ENCODE measurements at places on chromosomes 4 and X.
A peak's percentile ranks its signal among the peaks of the same experiment; 100 is the strongest.

DNA sequence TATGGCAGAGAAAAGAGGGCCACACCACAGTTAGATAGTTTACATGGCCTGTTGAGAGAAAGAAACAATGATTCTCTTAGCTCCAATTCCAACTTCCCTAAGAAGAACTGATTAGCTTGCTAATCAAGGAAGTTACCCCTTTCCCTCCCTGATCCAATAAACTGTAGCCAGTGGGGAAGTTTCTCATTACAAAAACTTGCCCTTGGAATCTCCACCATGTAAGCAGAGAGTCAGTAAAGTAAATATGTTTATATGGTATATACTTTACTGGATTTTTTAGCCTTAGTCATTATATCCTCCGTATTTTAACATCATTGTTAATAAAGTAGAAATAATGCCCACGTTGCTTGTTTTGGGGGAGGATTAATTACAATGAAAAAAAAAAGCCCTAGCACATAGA is 7.7 kb upstream of the ADGRL3 start:
- DNase-seq: no peak

- DNase-seq: no peak
Observed at GRCh38 chr4:140091305-140091704, 62.7 kb downstream of the MAML3 start.

- no peak for DNase-seq
Observed at GRCh38 chrX:13000301-13000811, 25.4 kb downstream of the TMSB4X start.

- peak; percentile 42 for DNase-seq
Observed at GRCh38 chrX:56733459-56734046, 4.5 kb downstream of the NBDY start.

DNA sequence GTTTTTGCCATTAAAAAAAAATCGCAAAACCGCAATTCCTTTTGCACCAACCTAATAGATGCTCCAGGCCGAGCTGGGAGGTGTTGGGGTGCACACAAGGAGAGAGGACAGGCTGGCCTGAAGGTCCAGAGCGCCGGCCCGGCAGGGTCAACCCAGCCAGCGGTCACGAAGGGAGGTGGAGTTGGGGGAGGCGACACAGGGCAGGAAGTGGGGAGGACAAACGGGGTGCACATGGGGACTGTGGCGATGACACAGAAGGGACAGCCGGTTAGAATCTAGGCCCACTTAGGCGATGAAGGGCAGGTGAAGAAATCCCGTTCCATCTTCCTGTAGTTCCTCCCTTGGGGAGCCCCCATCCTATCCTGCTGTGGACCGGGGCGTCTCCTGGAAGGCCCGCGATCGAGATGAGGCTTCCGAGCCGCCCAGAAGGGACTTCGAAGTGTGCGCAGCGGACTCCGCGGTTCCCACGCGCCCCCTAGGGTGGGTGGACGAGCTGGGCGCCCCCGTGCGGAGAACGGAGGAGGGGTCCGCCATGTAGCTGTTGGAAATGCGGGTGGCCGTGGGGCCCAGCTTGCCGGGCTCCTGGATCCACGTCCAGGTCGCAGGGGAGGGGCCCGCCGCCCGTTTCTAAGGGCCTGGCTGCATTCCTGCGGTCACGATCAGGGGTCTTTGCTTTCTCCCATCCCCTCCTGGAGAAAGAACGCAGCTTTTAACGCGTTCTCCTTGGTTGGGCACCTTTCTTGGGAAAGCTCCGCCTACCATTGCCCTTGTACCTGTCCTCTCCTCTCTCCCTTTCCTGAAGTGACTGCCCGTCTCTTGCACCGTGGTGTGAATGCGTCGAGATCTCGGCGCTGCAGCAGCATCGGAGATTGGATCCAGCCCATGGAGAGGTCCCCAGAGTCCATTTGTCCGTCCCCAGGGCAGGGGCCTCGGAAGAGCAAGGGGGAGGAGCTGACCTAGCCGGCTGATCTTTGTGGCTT is 17.0 kb upstream of the HPF1 start:
- no peak for DNase-seq

DNA sequence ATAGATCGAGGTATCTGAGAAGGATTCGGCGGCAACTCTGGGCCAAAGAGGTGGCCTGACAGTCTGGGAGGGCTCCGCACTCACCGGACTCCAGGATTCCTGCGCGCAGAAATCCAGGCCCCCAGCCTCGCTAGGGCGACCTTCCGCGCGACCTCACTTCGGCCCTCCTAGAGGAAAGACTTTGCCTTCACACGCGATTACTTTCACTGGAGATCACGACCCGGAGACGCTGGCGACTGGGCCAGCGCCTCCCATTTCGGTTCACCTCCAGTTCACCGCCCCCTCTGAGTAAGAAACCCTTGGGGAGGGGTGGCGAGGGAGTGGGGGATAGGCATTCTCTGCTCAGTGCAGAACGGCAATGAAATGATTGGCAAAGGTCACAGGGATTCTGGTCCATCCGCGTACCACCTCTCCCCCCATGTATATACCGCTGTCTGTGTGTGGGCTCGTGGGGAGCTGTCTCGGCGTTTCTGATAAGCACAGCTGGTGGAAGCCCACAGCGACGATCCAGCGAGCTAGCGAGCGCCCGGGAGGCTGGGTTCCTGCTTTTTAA is 2.5 kb downstream of the POU3F4 start:
- DNase-seq: no peak

DNA sequence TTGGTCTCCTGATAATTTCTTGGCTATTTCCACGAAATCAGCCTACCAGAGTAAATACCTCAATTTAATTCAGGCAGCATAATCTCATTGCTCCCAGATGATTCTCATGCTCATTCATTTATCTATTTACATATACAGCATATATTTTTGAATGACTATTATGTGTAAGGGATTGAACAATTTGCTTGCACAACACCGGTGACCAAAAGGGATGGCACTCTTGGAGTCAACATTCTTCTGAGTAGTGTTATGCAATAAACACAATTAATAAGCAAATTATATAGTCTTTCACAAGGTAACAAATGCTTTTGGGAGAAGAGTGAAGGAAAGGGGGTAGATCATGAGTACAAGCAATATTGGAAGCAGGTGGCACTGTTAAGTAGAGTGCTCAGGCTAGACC is 1015.3 kb downstream of the ARAP2 start:
- DNase-seq: no peak

- DNase-seq: no peak
Observed at GRCh38 chr4:146976145-146976544, 30.5 kb upstream of the TTC29 start.

Data from GM13977 (cell line).